ENCODE measurements at places on chromosomes 11 and 22. TPM values are rescaled to one million over a fixed set of nuclear protein-coding genes. Genes with fewer than 3 reads are reported as not detected.

MOGAT2 gene
- total RNA-seq, result not detected

GRCh38 chr11:47924184-47924691, 56.1 kb upstream of the PTPRJ start:
- no peak overlapping the region for H3K4me3 ChIP-seq
- no peaks in the 10 kb centered on the region for H3K27me3 ChIP-seq
- DNase-seq, result no peak
- no peaks in the 10 kb centered on the region for H3K36me3 ChIP-seq
- H3K4me1 ChIP-seq, result no peaks in the 10 kb centered on the region

GRCh38 chr11:24963852-24964251, 467.0 kb downstream of the LUZP2 start:
- no peaks in the 10 kb centered on the region for H3K36me3 ChIP-seq
- H3K27ac ChIP-seq, result no peak overlapping the region
- peak; percentile 19 for DNase-seq
- no peaks in the 10 kb centered on the region for H3K27me3 ChIP-seq

GAS2 gene
- 1.8 TPM for total RNA-seq

DNA sequence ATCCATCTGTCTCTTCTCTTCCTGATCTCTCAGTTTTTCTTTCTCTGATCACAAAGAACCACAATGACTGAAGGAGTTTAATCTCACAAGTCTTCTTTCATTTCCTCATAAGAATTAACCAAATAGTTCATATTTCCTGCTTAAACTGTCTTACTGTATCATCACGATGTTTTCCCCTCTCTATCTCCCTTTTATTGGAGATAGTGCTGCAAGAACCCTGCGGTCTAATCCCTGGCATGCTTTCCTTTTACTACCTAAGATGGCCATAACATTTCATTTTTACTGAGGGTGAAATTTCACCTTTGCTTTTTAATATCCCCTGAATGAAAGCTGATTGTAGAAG, 28.9 kb downstream of the CARD18 start:
- peak; percentile 79 for DNase-seq
- H3K36me3 ChIP-seq, result no peaks in the 10 kb centered on the region
- H3K27ac ChIP-seq, result peak overlapping the region; percentile 79

GRCh38 chr11:10304495-10305261, at the start of gene ADM:
ADM (plus strand) TSS chr11:10305073; CDS start chr11:10305701, 628 bp downstream.
- DNase-seq, result peak; percentile 93
- peak within 1 kb of the TSS; percentile 73 for H3K4me3 ChIP-seq
- no peaks in the 10 kb centered on the region for H3K36me3 ChIP-seq

ZNF70 gene
- total RNA-seq, result 9.6 TPM

GRCh38 chr22:38756711-38757463, 1.1 kb upstream of the SUN2 start:
- no peak for DNase-seq
- H3K27me3 ChIP-seq, result no peaks in the 10 kb centered on the region
- H3K36me3 ChIP-seq, result peaks cover 22% of the 10 kb centered on the region
- H3K4me1 ChIP-seq, result peaks cover 51% of the 10 kb centered on the region
- H3K27ac ChIP-seq, result peak overlapping the region; percentile 93
- H3K4me3 ChIP-seq, result peak overlapping the region; percentile 97

DNA sequence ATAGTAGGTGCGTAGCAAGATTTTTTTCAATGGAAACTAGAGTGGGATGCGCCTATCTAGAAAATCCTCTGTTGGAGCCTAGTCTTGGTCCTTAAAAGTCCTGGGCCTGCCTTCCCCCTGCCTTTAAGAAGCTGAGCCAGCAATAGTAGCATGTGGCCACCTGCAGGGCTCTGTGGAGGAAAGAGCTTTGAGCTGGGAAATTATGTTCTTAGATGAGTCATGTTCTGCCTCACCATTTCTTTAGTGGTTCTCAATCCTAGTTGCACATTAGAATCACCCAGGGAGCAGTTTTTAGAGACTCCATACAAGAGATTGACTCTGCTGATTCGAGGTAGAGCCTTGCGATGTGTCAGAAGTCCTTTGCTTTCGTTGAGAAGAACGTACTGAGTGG, 133.5 kb downstream of the COMMD9 start:
- peak; percentile 75 for DNase-seq
- no peak overlapping the region for H3K4me3 ChIP-seq
- no peaks in the 10 kb centered on the region for H3K27me3 ChIP-seq
- peaks cover 15% of the 10 kb centered on the region for H3K4me1 ChIP-seq
- H3K27ac ChIP-seq, result no peak overlapping the region
- no peaks in the 10 kb centered on the region for H3K36me3 ChIP-seq

CRELD2 gene
- 54.7 TPM for total RNA-seq

- no peak overlapping the region for H3K27ac ChIP-seq
- H3K36me3 ChIP-seq, result no peaks in the 10 kb centered on the region
- H3K4me3 ChIP-seq, result no peak overlapping the region
- no peaks in the 10 kb centered on the region for H3K4me1 ChIP-seq
- peaks cover 10% of the 10 kb centered on the region for H3K27me3 ChIP-seq
Measured at GRCh38 chr11:17594686-17595192, 47.7 kb downstream of the OTOG start.

GRCh38 chr11:81421251-81421860, 1312.3 kb downstream of the FAM181B start:
- H3K4me3 ChIP-seq, result no peak overlapping the region
- no peaks in the 10 kb centered on the region for H3K27me3 ChIP-seq
- DNase-seq, result no peak

DCUN1D5 gene
- 102 TPM for total RNA-seq

DNA sequence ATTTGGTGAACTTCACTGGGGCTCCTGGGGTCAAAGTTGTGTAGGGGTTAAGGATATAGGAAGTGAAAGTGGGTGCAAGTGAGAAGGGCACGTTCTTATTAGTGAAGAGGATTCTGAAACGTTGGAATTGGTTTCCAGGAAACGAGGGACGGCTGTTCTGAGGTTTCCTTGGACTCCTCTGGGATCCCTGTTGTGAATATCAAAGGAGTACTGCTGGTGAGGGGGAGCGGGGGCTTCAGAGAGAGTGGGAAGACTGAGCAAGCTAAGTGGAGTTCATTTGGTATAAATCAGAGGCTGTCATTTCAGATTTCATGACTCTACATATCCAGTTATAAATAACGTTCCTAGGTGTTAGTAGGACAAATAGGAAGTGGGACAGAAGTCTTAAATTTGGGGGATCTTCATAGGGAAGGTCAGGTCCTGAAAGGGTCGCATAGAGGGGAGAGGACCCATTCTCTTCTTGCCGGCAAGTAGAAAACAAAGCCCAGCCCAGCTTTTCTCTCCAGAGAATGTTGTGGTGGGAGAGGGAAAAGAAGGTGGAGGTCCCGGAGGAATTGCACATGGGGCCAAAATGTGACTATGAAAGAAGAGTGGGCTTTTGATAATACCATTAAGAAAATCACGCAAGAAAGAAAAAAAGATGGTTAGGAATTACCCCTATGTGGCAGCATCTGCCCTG, 1.1 kb upstream of the NELL1 start:
- no peak overlapping the region for H3K4me3 ChIP-seq
- H3K36me3 ChIP-seq, result no peaks in the 10 kb centered on the region
- H3K27ac ChIP-seq, result no peak overlapping the region
- no peak for DNase-seq
- peaks cover 8% of the 10 kb centered on the region for H3K4me1 ChIP-seq

DNA sequence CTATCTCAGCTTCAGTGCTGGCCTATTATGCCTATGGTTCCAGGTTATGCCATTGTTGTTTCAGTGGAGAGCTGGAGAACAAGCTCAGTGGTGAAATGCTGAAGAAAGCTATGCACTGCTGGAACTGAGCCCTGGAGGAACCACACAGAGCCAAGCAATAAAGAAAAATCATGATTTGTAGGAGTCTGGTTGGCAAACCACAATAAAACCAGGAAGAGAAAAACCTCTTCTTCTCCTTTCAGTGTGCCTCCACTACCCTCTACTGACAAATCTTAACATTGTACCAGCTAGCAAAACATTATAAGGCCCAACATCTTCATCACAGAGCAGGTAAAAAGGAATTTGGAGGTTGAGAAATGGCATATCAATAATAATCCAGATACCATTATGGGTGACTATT, 5.3 kb downstream of the OR51F2 start:
- H3K4me3 ChIP-seq, result no peak overlapping the region
- DNase-seq, result no peak
- H3K4me1 ChIP-seq, result no peaks in the 10 kb centered on the region
- no peaks in the 10 kb centered on the region for H3K36me3 ChIP-seq
- H3K27me3 ChIP-seq, result peaks cover 2% of the 10 kb centered on the region

- no peak for DNase-seq
- H3K4me1 ChIP-seq, result no peaks in the 10 kb centered on the region
- no peaks in the 10 kb centered on the region for H3K27me3 ChIP-seq
- no peaks in the 10 kb centered on the region for H3K36me3 ChIP-seq
Measured at GRCh38 chr22:35220221-35220620, 37.1 kb upstream of the HMGXB4 start.

DNA sequence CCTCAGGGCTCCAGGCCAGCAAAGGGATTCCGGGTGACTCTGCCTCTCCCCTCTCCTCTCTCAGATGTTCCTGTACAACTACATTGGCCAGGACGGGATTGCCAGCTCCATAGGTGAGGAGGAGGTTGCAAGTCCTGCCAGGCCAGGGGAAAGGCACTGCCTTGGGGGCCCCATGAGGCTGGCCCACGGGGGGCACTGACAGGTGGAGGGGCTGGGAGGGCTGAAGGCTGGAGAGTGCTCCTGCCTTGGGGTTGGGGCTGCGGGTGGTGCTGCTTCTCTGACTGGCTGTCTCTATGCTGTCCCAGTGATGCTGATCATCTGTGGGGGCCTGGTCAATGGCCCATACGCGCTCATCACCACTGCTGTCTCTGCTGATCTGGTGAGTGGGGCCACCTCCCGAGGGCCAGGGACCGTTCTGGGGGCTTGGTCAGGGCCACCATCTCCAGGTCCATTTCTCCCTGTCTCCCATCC, 21.7 kb downstream of the SLC37A2 start:
- no peak overlapping the region for H3K27ac ChIP-seq
- H3K4me1 ChIP-seq, result no peaks in the 10 kb centered on the region
- H3K4me3 ChIP-seq, result no peak overlapping the region

DNA sequence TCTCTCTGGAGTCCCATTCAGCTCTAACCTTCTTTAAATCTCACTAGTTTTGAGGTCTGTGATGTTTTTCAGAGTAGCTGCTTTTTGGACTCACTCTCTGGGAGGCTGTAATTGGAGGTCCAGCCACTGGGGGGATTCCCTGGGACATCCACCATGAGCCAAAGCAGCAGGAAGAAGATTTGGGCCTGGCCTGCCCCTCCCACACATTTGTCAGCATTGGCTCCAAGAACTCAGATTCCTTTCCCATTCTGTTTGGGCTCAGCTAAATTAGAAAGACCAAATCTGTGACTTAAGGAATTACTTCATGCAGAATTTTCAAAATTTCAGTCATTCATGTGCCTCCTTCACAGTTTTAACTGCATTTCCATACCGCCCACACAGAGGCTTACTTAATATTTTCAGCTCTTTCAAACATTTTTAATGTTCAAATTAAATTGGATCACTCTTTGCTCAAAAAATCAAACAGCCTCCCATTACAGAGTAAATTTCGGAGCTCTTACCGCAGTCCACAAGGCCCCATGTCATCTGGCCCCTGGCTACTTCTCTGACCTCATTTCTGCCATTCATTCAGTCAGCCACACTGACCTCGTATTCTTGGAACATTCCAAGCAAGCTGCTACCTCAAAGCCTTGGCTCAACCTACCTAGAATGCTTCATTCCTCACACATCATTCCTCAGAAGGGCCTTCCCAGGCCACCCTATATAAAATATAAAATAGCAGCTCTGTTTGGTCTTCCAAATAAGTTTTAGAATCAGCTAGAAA, 54.5 kb upstream of the RRAS2 start:
- no peak overlapping the region for H3K4me3 ChIP-seq
- no peak overlapping the region for H3K27ac ChIP-seq
- H3K4me1 ChIP-seq, result no peaks in the 10 kb centered on the region
- peak; percentile 56 for DNase-seq
- H3K36me3 ChIP-seq, result no peaks in the 10 kb centered on the region

DNA sequence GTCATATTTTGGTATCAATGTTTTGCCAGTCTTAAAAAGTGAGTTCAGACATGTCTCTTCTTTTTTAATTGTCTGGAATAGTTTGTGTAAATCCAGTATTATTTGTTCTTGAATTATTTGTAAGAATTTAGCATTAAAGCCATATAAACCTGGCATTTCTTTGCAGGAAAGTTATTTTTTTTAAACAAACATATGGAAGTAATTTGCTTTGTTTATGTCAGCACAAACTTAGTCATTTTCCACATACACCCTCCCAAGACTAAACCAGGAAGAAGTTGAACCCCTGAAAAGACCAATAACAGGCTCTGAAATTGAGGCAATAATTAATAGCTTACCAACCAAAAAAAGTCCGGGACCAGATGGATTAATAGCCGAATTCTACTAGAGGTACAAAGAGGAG, 9.1 kb upstream of the CCDC81 start:
- H3K36me3 ChIP-seq, result no peaks in the 10 kb centered on the region
- no peak overlapping the region for H3K4me3 ChIP-seq
- DNase-seq, result no peak

RPS6KB2 gene
- 65.0 TPM for total RNA-seq

LRP4 gene
- 39.6 TPM for total RNA-seq

ELFN2 gene
- not detected for total RNA-seq

SCGB1D2 gene
- not detected for total RNA-seq

- no peak overlapping the region for H3K27ac ChIP-seq
- no peaks in the 10 kb centered on the region for H3K4me1 ChIP-seq
- no peak for DNase-seq
- H3K4me3 ChIP-seq, result no peak overlapping the region
- H3K36me3 ChIP-seq, result no peaks in the 10 kb centered on the region
Measured at GRCh38 chr22:30870451-30871345, 97.9 kb downstream of the MORC2 start.

GRCh38 chr11:102886999-102887398, 12.2 kb upstream of the MMP12 start:
- H3K4me3 ChIP-seq, result no peak overlapping the region
- H3K36me3 ChIP-seq, result no peaks in the 10 kb centered on the region
- no peaks in the 10 kb centered on the region for H3K4me1 ChIP-seq
- H3K27ac ChIP-seq, result no peak overlapping the region
- no peaks in the 10 kb centered on the region for H3K27me3 ChIP-seq

KLHDC7B gene
- 1.4 TPM for total RNA-seq

GRCh38 chr11:95891423-95892170, 32.3 kb downstream of the MTMR2 start:
- no peak overlapping the region for H3K4me3 ChIP-seq
- no peaks in the 10 kb centered on the region for H3K36me3 ChIP-seq
- DNase-seq, result no peak
- H3K4me1 ChIP-seq, result no peaks in the 10 kb centered on the region
- no peak overlapping the region for H3K27ac ChIP-seq
- H3K27me3 ChIP-seq, result no peaks in the 10 kb centered on the region

DNA sequence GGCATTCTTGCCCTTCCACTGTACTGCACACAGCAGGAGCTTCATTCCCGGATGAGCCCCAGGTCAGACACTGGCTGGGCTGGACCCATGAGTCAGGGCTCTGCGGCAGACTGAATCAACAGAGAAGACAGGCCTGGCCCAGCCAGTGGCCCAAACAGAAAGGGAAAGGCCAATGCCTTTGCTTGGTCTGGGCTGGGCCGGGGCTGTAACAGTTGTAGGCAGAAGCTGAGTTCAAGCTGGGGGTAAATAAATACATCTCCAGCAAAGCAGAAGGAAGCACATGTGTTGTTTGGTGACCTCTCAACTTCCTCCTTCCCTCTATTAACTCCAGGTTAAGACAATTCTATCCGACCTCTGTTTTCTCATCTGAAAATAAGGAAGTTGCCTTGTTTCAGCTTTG, 1.8 kb upstream of the SMIM35 start:
- H3K27me3 ChIP-seq, result peaks cover 16% of the 10 kb centered on the region
- no peaks in the 10 kb centered on the region for H3K36me3 ChIP-seq
- no peaks in the 10 kb centered on the region for H3K4me1 ChIP-seq
- DNase-seq, result no peak
- no peak overlapping the region for H3K27ac ChIP-seq
